NCI-H446 (cell line): ENCODE measurements at places on chromosomes 5 and 9.

DNA sequence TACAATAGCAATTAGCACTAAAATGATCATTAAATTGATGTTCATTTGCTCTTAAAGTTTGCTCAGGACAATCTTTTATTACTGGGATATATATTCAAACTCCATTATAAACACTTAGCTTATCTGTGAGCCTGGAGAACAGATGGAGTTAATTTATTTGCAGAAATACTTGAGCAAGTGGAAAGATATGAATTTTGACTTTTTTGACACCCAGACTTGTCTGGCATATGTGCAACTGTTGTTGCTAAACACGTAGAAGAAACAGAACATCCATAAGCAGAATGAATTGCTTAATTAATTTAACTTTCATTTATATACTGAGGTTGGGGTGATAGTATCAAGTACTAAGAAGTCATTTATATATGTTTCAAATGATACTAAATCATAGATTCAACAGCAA is 820.7 kb upstream of the TYRP1 start:
- DNase-seq, result no peak

GRCh38 chr5:80399526-80400239 is 8.2 kb upstream of the ZFYVE16 start:
- DNase-seq, result no peak

DNA sequence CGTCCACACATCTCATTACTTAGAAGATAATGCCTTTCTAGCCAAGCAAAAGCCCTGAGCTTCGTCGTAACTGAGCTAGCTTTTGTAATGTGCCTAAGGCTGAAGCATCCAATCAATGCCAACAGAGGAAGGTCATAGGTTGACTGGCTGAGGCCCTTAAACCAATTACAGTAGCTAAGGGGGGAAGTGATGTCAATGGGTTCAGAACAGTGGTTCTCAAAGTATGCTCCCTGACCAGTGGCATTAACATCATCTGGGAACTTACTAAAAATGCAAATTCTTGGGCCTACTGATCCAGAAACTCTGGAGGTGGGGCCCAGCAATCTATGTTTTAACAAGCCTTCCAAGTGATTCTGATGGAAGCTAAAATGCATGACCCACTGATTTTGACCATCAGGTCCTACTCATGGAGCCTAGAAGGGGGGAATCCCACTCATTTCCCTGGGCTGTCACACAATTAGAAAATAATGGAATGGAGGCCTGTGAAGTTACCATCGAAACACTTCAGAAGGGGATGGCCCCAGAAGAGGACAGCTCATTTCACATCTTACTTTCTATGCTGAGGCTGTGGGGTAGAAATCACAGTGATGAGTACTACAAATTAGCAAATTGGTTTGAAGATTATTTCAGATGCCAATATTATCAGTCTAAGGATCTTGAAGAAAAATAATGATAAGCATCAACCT is 4.8 kb upstream of the VLDLR start:
- no peak for DNase-seq

GRCh38 chr5:55711507-55712022 is 559 bp downstream of the SLC38A9 start:
- DNase-seq, result no peak

DNA sequence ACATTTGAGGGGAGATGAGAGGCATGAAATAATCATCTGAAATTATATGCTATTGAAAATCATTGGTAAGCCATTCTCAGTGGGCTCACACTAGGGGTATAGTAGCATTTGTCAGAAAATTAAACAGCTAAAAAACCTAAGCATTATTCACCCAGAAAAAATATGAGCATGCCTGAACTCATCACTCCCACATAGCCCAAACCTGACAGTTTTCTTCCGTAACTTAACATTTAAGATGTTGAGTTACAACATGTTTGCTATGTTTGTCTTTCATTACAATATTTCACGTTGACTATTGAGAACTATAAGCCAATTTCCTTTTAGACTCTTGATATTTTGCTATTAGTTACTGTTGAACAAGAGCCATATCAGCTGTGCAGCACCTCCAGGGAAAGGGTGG is 23.5 kb upstream of the GHR start:
- no peak for DNase-seq

DNA sequence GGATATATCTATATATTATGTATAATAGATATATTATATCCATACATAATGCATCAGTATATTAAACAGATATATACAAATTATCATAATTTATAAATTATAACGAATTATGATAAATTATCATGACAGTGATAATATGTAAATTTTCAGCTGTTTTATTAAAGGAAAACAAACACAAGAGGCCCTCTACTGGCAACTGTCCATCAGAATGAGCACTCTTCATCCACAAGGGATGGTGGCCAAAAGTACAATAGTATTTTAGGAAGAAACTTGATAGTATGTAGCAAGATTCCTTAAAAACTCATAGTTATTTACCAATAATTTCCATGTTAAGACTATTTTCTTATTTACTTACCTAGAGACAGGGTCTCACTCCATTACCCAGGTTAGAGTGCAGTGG is 113.3 kb upstream of the LPAR1 start:
- DNase-seq, result no peak

GRCh38 chr9:85224729-85225128 is 517.0 kb downstream of the AGTPBP1 start:
- no peak for DNase-seq

- no peak for DNase-seq
Observed at GRCh38 chr5:94102849-94103248, 361.4 kb upstream of the POU5F2 start.

DNA sequence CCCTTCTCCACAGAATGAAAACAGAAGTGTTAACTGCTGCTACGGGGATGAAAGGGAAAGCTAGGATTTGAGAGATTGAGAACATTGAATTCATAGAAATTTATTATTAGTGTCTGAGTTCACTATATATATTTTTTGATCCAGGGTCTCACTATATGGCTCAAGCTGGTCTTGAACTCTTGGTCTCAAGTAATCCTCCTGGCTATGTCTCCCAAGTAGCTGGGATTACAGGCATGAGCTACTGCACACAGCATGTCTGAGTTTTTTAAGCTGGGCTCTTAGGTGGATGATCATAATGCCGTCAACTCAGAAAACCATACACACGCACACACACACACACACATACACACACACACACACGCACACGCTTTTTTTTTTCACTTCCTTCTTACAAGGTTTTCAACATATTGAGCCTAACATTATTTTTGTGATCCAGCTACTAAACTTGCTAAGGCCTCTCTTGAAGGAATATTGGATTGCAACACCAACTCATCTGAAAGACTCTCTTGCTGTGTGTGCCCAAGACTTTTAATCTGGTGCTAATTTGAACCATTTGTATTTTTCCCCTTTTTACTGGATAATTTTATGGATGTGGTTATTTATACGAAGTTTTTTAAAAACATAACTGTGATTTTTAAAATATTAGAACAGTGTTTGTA is 1045.4 kb downstream of the DTWD2 start:
- DNase-seq, result no peak

DNA sequence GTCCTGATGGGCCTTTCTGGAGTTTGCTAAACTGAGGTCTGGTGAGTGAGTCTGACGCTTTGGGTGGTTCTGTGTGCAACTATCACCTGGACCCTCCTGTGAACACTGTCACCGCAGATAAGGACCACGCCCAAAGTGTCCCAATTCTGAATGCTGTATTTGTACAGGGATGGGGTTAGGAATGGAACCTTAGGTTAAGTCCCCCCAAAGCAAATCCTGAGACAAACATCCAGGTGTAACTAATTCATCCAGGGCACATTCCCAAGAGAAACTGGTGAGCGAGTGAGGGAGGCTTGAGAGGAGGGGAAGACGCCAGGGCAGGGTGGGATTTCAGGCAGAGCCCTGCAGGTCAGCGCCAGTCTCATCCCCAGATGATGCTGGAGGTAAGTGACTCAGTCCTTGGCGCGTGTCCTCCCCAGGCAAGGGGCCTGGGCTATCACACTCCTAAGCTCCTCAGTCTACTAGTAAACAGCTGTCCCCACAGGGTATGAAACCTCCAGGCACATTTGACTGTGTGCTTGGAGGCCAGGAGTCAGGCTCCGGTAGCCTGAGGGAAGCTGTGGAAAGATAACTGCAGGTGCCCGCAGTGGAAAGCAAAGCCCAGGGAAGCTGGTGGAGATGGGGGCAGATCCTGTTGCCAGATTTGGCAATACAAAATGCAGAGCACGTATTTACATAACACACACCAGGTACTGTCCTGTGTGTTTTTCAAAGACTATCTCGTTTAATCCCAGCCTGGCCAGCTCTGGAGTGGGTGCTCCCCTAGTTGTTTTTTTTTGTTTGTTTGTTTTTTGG is 66.7 kb downstream of the IL6ST start:
- DNase-seq, result no peak

DNA sequence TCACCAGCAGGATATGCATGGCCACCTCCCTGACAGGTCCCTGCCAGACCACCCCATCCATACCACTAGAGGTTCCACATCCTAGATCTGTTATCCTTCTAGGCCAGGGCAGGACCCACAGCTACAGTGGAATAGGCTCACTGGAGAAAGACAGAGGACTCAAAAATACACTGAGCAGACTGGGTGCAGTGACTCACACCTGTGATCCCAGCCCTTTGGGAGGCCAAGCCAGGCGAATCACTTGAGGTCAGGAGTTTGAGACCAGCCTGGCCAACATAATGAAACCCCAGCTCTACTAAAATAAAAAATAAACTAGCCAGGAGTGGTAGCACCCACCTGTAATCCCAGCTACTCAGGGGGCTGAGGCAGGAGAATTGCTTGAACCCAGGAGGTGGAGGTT is 56.5 kb upstream of the TESK1 start:
- DNase-seq, result no peak

DNA sequence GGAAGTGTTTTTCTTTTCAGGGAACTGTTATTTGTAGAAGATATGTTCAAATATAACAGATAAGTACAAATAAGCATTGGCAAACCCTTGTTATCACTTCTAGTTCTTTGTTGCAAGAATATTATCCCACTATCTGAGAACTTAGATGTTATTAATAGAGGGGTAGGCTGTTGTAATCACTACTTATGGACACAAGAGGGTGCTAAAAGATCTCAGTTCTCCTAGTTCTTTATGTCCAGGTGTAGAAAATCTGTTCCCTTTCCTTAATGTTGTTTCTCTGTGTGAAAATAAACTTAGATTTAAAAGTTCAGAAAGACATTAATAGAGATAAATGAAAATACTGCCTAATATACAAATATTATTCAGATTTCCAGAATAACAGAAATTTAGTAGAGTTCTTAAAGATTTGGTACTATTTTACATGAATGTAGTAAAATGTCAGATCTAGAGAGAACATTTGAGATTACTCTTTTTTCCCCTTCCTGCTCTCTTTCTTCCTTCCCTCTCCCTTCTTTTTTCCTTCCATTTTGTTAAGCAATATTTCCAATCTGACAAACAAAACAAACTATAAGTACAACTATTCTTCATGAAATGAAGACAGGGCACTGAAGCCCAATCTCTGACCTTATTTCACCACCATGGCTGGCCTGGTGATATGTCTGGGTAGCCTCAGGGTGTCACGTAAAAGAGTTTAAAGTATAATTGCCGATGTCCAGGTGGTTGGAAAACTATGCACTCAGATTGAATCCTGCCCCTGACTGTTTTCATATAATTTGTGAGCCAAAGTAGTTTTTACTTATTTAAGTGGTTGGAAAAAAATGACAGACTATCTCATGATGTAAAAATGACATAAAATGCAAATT is 43.6 kb upstream of the C5orf46 start:
- no peak for DNase-seq
